COR-L47 (cell line): ENCODE measurements at places on chromosomes 13 and 19.
A peak's percentile ranks its signal among the peaks of the same experiment; 100 is the strongest.

GRCh38 chr19:3304871-3305423 lies 61.4 kb upstream of the NFIC start:
- peak; percentile 63 for DNase-seq

- DNase-seq, result no peak
Observed at GRCh38 chr19:7337380-7338194, 11.2 kb upstream of the ARHGEF18 start.

DNA sequence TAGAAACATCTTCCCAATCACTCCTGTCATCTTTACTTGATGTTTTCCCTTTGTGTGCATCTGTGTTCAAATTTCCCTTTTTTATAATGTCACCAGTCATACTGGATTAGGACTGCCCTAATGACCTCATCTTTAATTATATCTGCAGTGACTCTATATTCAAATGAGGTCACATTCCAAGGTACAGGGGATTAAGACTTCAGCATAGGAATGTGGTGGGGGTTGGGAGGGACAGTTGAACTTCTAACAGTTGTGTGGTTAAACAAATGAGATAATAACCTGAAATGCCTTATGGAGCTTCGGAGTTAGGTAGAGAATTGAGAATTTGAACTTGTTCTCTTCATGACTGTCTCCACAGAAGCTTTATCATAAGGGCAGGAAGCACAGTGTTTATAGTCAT lies 23.0 kb downstream of the PAN3 start:
- no peak for DNase-seq

DNA sequence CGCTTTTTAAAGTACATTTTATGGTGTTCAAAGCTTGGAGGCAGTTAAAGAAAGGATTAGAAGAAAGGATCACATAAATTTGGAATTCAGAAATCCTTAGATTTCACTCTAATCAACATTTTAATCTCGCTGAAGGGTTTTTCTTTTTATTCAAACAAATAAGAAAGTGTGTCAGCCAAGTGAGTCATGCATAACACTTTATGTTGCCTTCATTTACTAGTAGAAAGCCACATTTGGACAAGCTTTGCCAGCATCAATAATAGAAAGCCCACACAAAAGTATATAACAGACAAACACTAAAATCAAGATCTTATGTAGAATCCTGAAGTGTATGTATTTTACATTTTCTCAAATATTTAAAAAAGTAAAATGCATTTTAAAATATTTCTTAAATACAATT lies 154.9 kb upstream of the TRPC4 start:
- no peak for DNase-seq

DNA sequence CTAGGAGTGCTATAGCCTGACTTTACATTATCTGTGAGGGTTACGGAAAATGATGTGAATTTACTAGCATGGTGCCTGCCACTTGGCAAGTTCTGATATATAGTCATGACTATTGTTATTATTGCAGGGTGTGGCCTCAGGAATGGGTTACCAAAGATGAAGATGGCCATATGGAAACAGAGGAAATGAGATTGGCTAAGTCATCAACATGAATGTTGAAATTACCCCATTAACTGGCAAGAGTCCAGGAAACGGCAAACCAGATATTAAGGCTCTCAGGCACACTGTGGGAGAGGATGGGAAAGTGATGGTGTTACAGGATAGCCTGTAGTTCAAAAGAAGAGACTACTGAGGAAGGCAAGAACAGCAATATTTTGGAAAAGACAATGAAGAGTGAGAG lies 183.3 kb downstream of the KCNRG start:
- peak; percentile 30 for DNase-seq

GRCh38 chr13:23673354-23673753 lies 103.1 kb downstream of the TNFRSF19 start:
- no peak for DNase-seq

GRCh38 chr13:51595416-51595815 lies 11.2 kb downstream of the WDFY2 start:
- DNase-seq, result no peak

- peak; percentile 13 for DNase-seq
Observed at GRCh38 chr19:36215276-36216123, 594 bp downstream of the ZNF146 start.

DNA sequence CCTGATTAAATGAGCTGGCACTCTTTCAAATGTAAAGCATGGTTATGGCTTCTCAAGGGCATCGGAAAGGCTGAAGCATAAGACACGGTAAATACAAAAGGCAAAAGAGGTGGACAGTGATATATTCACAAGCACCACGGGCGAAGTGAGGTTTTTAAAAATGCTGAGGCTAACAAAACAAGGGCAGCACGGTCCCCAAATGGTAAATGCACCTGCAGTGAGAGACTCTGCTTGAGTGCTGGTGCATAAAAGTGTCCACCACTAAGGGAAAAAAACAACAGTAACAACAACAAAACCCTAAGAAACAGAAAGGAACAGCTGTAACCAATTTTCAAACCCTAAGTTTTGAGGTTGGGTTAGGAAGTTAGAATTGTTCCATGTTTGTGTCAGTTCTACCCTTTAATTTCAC lies 234.9 kb downstream of the PCDH9 start:
- no peak for DNase-seq

GRCh38 chr13:112104881-112105234 lies 37.9 kb downstream of the SOX1 start:
- DNase-seq, result no peak

DNA sequence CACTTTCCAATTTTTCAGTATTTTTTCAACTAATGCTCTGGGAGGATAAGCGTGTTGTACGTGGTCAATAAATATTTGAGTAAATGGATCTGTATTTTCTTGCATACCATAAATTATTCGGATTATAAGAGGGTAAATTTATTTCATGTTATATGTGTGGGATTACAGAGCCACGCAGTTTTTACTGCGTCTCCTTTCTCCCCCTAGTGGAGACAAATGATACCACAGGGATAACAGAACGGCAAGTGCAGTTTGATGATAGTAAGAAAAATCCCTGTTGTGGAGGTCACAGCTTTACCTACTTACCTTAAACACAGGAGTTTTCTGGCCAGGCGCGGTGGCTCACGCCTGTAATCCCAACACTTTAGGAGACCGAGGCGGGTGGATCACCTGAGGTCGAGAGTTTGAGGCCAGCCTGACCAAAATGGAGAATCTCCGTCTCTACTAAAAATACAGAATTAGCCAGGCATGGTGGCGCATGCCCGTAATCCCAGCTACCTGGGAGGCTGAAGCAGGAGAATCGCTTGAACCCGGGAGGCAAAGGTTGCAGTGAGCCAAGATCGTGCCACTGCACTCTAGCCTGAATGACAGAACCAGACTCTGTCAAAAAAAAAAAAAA lies 16.8 kb downstream of the MBD3L2B start:
- no peak for DNase-seq

DNA sequence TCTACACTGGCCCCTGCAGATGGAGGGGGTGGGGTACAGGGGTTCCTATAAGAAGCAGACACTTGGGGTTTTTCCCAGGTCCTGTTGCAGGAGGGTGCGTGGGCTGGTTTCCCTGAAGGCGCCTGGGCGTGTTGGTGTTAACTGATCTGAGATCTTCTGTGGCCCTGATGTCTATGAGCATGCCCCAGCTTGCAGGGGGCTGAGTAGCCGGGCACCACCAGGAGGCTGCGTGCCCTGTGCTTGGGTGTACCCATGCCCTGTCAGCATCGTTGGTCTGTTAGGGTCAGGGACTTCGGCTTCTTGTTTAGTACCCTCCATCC lies 45.3 kb downstream of the CAPN12 start:
- DNase-seq, result no peak

GRCh38 chr13:96075953-96076543 lies 13.9 kb upstream of the HS6ST3 start:
- no peak for DNase-seq

- no peak for DNase-seq
Observed at GRCh38 chr19:42538841-42539709, 10.8 kb upstream of the CEACAM1 start.

DNA sequence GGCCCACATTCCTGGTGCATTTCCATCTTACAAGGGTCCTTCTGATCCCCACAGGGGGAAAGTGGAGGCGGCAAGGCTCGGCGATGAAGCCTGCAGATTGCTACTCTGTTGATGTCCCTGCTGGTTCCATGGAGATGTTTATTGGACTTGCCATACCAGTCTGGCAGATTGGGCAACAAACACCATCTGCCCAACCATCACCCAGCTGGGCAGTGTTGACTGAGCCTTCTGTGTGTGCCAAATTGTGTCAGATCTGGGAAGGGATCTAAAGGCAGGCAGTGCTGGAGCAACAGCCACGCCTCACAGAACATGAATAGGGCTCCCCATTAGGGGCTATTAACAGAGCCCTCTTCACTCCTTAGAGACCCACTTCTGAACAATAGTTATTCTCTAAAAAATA lies 35.0 kb downstream of the FLT1 start:
- no peak for DNase-seq

DNA sequence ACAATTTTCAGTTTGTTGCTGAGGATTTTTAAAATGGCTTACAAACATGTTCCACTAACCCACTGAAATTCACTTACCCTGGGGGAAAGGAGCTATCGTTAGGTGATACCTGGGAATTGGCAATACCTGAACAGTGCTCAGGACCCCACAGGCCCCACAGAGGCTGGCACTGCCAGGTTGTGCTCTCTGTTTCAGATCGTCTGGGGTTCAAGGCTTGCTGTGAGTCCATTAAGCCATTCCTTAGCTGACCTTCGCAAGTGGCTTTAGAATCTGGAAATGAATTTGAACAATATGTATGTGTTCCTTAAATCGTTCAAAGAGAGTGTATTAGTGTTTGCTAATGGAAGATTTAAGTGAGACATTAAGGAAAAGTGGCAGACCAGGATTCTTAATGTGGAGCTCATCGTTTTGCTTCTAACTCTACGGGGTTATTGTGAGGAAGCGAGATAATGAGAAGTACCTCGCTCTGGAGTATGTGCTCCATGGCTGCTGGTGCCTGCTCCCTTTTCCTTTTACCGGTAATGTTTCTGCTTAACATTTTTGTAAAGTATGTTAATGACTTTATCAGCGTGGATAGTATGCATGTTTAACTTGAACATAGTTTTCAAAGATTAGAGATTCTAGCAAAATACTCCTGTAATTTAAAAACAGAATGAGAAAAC lies 13.6 kb downstream of the KLF5 start:
- no peak for DNase-seq

GRCh38 chr13:94431574-94431973 lies 47.9 kb downstream of the DCT start:
- no peak for DNase-seq

- no peak for DNase-seq
Observed at GRCh38 chr19:39270036-39270871, 2.1 kb downstream of the IFNL2 start.

GRCh38 chr13:67148161-67148571 lies 82.0 kb downstream of the PCDH9 start:
- no peak for DNase-seq

DNA sequence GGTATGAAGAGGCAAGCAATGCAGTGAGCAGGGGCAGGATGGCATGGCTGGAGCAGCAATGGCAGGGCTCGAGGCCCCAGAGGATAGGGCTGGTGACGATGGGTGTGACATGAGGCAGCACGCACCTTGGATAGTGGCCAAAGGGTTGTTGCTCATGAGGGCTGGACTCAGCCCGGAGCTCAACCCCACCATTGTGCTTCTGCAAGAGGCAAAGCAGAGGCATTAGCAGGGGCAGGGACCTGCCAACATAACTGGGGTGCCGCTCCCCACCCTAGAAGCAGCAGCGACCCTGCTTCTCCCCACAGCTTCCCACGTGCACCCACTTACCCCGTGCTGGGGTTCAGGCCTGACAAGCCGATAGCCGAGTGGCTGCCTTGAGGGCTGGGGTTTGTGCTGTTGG lies 15.8 kb downstream of the ZNF574 start:
- DNase-seq, result no peak

- DNase-seq, result no peak
Observed at GRCh38 chr13:83024232-83024631, 858.0 kb downstream of the SLITRK1 start.

- DNase-seq, result peak; percentile 38
Observed at GRCh38 chr13:68810660-68811059, 1297.0 kb upstream of the ATXN8OS start.

GRCh38 chr13:68816715-68817114 lies 1290.9 kb upstream of the ATXN8OS start:
- no peak for DNase-seq

DNA sequence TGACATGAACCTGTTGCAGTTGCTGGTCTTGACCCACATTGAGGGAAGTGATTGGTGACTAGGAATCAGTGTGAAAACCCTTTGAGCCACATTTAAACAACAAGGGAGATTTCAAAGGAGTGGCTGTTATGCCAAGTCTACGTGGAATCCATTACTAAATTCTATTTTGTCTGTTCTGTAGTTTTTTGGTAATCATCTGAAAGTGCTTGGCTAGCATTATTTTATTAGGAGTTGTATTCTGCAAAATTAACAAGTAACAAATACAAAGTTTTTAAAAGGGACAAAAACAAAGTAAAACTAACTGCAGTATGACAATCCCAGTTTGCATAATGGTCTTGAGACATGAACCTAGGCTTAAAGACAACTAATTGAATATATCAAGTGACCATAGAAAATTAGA lies 14.0 kb upstream of the ZNF780A start:
- DNase-seq, result no peak

DNA sequence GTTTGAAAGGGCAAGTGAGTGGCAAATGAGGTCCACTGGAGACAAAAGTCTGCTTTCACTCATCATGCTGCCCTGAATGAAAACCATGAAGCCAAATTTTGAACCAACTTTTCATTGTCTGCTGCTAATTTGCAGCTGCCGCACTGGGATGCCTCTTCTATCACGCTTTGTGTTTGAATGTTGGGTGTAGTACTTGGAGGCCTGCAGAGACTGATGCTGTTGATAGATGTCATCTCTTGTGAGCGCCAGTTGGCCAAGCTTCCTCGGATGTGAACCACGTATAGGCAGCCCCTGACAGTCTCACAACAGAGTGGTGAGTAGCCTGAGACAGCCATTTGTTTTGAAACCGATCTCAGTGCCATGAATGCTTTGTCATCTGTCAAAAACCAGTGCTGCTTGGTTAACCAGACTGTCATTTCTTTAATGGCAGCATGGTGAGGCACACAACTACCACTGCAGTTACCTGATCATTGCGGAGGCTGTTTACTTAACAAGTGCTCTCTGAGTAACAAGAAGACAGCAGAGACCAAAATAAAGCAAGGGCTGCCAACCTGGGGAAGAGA lies 31.2 kb upstream of the SLC10A2 start:
- DNase-seq, result no peak

DNA sequence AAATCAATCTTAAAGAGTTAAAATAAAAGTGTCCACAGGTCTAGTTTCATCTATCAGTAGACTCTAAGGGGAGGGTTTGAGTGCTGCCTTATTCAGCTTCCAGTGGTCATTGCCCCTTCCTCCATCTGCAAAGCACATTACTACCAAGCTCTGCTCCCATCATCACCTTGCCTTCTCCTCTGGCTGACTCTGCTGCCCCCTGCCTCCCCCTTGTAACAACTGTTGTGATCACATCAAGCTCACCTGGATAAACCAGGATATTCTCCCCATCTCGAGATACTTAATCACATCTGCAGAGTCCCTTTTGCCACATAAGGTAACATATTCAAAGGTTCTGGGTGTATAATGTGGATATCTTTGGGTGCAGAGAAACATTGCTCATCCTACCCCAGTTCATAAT lies 43.3 kb upstream of the GPC6 start:
- DNase-seq, result no peak

GRCh38 chr13:27273658-27274425 lies 3.2 kb downstream of the RASL11A start:
- DNase-seq, result no peak

GRCh38 chr13:99288089-99288488 lies 19.1 kb downstream of the GPR183 start:
- DNase-seq, result no peak

- DNase-seq, result no peak
Observed at GRCh38 chr13:43115141-43115540, 91.8 kb downstream of the DNAJC15 start.

GRCh38 chr13:102897371-102898138 lies 51.7 kb downstream of the ERCC5 start:
- DNase-seq, result no peak
